ENCODE measurements at places on chromosomes 11 and 22.

- DNase-seq: peak; percentile 73
These were observed 4.0 kb downstream of the APOL4 start for GRCh38 chr22:36197514-36198146.

GRCh38 chr22:25764270-25765015 is 22.5 kb downstream of the MYO18B start:
- no peak for DNase-seq

DNA sequence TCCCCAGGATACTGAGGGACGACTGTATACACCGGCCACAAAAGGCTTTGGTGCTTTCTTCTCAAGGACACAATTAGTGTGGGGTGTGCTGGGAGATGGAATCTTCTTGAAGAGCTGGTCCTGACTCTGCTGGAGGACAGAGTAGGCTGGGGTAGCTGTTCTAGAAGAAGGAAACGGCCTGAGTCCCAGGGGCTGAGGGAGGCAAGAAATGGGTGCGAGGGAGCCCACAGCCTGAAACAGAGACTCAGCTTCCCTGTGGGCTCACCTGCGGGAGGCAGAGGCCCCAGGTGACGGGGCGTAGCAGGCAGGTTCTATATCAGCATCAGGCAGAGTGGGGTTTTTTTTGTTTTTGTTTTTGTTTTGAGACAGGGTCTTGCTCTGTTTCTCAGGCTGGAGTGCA is 36.6 kb downstream of the PARVG start:
- DNase-seq: no peak

DNA sequence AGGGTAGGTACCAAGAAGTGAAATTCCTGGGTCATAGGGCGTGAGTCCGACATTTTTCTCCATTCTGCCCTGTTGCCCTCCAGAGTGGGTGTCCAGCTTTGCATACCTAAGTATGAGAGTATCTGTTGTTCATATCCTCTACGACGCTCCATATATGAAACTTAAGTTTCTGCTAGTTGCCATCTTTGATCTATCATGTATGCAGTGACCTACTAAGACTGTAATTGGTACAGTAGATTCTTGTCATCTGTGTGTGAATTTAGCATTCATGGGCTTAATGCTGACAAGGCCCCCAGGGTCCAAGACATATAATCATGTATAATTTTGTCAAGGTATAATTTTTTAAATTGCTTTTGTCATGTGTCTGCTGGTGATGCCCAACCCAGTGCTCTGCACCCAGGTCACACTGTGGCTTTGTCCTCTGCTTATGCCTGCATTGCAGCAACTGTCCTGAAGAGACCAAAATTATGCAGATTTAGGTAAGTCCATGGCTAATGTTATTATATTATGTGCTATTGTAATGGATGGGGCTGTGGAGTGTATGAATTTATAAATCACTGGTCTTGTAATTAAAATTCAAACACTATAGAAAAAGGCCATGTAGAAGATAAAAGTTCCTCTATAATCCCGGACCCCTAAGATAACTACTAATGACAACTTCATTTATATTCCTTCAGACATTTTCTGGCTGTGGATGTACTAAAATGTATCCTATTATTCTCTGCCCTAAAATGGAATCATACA is 12.2 kb downstream of the NEAT1 start:
- DNase-seq: no peak

DNA sequence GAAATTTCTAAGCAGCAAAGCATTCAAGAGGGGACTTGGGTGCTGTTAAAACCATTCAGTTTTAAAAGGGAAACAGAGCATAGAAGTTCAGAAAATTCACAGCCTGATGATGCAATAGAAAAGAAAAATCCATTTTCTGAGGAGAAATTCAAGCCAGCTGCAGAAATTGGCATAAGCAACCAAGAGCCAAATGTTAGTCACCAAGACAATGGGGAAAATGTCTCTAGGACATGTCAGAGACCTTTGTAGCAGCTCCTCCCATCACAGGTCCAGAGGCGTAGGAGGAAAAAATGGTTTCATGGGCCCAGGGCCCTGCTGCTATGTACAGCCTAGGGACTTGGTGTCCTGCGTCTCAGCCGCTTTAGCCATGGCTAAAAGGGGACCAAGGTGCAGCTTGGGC is 5.5 kb upstream of the IRAG1 start:
- peak; percentile 22 for DNase-seq

DNA sequence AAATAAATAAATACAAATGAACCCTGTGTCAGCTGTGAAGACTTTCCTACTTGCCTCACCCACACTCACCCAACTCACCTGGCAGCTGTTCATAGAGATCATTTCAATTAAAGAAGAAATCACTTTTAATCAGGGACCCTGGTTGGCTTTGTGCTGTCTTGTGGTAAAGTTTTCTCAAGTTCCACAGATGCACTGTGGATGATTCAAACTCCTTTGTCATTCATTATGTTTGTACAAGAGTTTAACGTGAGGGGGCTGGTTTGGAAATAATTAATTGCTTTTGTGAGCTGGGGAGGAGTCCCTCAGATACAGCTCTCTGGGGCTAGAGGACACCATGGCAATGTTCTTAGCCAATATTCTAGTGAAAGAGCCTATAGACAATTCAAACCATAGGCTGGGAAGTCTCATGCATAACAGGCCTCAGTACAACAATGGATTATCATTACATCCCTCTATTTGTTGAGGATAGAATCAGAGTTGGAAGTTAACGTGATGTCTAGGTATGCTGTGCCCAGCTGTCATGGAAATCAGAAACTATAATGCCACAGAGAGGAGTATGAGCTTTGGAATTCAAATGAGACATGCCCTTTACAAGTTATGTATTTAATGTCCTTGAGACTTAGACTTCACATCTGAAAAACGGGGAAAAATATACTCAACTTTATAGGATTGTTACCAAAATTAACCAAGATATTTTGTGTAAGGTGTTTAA is 698.5 kb downstream of the KCNA4 start:
- no peak for DNase-seq

DNA sequence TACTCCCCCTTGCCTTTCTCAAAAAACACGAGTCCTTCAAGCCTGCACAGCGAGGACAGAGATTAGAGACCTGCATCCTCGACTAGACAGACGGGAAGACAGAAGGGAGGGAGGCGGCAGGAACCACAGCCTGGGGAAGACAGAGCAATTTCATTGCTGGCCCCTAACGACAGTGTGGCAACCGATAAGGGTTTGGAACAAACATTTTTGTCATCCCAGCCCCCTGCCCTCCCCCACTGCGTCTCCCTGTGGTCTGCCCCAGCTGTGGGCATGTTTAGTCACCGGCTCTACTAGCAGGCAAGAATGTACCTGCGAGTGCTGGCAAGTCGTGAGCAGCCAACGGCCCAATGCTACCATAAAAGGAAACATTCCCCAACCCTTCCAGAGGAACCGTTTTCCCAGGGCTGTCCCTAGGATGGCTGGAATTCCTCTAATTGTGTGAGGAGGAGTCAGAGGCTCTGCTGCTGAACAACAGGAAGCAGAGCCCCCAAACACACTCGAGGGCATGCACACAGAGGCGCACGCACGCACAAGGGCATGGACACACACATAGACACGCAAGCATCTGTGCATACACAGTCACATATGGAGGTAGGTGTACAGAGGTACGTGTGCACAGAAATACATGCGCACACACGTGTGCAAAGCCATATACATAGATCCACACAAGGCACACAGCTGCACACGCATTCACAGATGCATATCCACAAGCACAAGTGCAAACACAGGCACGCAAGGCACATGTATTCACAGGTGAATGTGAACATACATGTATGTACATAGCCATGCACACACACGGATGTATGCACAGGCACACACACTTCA is 58.3 kb downstream of the MYH9 start:
- peak; percentile 67 for DNase-seq

GRCh38 chr22:47367993-47368945 is 605.8 kb downstream of the TBC1D22A start:
- DNase-seq: no peak

DNA sequence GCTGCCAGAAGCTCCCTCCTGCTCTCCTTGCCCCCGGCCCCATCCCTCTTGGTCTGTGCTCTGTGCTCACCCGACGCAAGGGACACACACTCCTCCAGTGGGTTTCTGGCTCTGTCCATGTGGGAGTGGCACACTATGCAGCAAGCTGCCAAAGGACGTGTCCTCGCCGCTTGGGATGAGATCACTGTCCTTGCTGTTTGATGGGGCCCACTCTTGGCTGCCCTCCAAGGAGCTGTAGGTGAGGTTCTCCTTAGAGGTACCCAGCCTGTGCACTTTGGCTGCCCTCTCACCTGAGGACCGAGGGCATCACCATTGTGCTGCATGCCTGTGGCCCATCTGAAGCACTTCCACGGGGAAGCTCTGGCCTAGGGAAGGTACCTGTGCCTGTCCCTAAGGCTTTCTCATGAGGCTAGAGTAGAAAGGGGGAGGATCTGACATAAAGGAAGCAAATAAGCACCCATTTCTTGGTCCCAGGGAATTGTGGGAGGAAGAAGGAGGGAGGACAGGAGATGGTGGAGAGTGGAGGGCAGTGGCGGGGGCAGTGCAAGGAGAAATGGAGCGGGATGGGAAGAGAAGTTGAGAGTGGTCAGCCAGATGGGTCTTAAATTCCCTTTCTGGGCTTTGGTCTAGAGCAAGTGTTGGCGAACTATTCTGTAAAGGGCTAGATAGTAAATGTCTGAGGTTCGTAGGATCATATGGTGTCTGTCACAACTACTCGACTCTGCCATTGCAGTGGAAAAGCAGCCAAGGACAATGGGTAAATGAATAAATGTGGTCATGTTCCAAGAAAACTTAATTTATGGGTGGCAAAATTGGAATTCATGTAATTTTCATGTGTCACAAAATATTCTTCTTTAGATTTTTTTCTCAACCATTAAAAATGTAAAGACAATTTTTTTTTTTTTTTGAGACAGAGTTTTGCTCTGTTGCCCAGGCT is 47.0 kb upstream of the AMPD3 start:
- DNase-seq: no peak

GRCh38 chr11:102662607-102663006 is 37.5 kb upstream of the MMP20 start:
- DNase-seq: no peak

GRCh38 chr11:64146036-64146955 is 19.6 kb downstream of the MACROD1 start:
- peak; percentile 47 for DNase-seq

GRCh38 chr11:13051257-13051656 is 42.1 kb downstream of the RASSF10 start:
- DNase-seq: no peak

DNA sequence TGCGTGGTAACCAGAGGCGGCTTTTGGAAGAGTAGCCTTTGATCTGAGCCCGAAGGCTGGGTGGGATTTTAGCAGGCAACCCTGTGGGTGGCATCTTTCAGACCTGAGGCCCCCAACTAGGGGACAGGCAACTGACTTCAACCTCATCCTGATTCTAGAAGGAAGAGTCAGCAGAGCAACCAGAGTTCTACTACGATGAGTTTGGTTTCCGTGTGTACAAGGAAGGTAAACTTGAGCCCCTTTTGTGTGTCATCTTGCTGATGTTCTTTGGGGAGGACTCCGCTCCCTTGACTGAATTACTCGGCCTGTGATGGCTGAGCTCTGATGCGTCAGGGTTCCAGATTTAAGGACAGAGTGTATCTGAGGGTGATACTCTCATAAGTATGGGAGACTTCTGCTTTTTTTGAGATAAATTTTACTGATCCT is 31.6 kb downstream of the SGSM3 start:
- DNase-seq: peak; percentile 13

DNA sequence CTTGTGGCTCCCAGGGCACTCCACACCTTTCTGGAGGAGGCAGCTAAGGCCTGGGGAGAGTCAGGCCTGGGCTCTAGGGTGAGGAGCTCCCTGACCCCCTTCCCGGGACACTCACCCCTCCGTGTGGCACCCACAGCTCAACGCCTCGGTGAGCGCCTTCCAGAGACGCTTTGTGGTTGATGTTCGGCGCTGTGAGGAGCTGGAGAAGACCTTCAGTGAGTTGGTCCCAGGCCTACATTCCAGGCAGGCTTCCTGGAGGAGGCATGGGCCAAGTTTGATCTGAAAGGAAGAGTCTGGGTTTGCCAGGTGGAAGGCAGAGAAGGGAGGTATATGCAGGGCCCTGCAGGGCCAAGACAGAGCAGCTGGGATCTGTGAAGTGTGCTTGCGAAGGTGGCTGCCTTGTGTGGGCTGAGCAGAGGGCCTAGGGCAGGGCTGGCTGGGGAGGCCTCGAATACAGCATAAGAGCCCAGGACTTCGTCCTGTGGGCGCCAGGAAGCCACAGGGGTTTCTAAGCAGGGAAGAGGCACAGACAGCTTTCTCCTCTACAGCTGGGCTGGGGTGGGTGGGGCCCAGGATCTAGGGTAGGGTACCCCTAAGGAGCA is 2.9 kb downstream of the TCIRG1 start:
- DNase-seq: no peak

Measured in MV-4-11 (cell line).